ENCODE measurements at places on chromosomes 1 and 21. TPM values are rescaled to one million over a fixed set of nuclear protein-coding genes. Genes with fewer than 3 reads are reported as not detected.
A peak's percentile ranks its signal among the peaks of the same experiment; 100 is the strongest.

The C4BPB gene
- total RNA-seq: 0.24 TPM

The SELP gene
- total RNA-seq: 10.6 TPM

The ST6GALNAC5 gene
- 1.9 TPM for total RNA-seq

The VHLL gene
- total RNA-seq: not detected

The GON4L gene
- 29.5 TPM for total RNA-seq

The NECTIN4 gene
- not detected for total RNA-seq

The SPATA17 gene
- 0.78 TPM for total RNA-seq

DNA sequence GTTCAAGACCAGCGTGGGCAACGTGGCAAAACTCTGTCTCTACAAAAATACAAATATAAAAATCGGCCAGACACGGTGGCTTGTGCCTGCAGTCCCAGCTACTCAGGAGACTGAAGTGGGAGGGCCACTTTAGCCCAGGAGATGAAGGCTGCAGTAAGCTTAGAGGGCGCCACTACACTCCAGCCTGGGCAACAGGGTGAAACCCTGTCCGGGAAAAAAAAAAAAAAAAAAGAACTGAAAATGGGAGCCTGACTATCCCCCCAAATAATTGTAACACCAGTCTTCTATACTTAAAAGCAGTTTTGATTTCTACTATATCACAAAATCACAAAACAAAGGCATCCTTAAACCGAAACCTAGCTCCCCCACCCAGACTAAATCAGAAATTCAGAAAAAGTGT is 60.3 kb downstream of the CDC42BPA start:
- no peak for DNase-seq

DNA sequence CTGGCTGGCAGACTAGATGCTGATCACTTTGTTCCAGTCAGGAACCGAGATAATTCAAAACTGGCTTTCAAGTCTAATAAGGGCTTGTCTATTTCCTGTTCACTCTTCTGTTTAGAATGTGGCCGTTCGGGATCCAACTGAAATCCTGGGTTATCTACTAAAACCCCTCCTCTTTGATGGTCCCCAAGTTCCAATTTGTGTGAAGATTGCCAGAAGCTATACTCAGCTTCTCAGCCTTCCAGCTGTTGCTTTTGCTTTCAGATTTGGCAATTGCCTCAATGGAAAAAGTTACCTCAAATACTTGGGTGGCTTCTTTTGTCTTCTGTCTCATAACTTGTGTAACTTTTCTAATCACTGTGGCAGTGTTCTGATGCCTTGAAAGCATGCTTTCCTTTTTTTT is 43.7 kb downstream of the BTBD8 start:
- DNase-seq: no peak

- DNase-seq: no peak
Observed at GRCh38 chr1:246725191-246725590, 982 bp downstream of the SCCPDH start.

DNA sequence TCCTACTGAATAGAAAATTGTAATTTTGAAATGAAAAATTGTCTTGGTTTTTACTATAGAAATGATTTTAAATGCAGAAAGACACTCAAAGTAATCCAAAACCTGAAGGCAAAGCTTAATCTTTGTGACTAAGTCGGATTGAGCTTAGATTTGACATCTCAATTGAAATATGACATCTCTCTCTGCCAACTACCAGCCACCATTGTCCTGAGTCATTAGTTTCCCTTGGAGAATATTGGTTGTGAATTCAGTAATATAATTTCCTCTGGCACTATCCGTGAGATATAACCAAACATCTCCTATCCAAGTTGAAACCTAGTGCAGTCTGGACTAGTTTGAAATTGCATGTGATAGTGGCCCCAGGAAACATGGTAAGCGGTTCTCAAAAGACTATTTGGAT is 37.1 kb downstream of the PLA2G4A start:
- no peak for DNase-seq

- no peak for DNase-seq
Observed at GRCh38 chr1:32178380-32179192, 889 bp upstream of the TXLNA start.

DNA sequence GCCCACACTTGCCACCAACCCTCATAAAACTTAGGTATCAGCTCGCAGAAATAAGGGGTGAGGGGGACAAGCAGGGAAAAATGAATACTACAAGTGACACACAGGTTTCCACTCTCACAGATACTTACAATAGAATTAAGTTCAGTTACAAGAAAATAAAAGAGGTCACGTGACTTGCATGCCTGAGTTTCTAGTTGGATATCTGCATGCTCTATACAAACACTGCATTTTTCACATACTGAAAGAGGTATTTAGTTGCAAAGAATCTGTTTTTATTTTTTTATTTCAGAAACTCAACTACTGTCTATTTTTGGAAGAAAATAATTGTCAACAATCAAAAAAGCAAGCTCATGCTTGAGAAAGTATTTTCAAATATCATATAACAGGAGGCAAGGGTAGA is 43.5 kb downstream of the DPYD start:
- DNase-seq: no peak

- no peak for DNase-seq
Observed at GRCh38 chr1:239237912-239238311, 148.5 kb upstream of the CHRM3 start.

DNA sequence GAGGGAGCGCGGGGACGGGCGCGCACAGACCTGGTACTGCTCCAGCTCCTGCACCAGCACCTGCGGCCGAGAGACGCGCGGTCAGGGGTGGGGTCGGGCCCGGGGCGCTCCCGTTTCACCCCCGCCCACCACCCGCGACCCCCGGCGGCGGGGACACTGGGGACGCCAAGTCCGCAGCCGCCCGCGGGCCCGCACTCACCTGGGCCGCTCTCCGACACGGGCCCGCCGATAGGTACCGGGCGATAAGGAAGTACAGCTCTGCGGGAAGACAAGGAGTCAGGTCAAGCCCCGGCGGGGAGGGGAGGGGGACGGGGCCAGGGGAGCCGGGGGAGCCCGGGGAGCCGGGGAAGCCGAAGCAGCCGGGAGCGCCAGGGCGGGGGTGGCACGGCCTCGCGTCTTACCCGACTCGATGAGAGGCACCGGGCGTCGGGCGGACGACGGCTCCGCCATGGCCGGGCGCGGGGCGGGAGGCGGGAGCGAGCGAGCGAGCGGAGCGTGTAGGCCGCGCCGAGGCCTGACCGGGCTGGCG is 326 bp downstream of the BRWD1 start:
- DNase-seq: no peak

GRCh38 chr1:226638608-226639007 is 90.0 kb downstream of the STUM start:
- peak; percentile 70 for DNase-seq

Data from cardiac septum (tissue), 1 donor.